Stimulated activated CD8-positive, alpha-beta memory T cell treated with anti-CD3 and anti-CD28 coated beads, Interleukin-7, amount 100 ng/mL, for 4 hours (primary cell): ENCODE measurements at places on chromosomes 6 and 20.

DNA sequence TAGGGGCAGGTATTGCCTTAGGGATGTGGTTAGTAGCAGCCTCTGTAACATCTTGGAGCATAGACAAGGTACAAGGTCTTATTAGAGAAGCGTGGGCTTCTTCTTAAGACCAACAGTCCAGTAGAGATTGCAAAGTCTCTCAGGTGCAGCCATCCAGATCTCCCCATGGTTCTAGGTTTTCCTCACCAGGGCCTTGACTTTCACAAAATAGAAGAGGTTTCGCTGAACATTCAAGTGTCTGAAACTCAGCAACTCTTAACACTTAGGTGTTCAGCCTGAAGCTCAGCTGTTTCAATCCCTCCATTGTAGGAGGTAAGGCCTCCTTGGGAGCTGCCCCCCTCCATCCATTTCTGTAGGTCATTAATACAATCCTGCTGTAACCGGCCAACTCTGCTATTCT is 44.4 kb downstream of the GOPC start:
- DNase-seq = no peak

DNA sequence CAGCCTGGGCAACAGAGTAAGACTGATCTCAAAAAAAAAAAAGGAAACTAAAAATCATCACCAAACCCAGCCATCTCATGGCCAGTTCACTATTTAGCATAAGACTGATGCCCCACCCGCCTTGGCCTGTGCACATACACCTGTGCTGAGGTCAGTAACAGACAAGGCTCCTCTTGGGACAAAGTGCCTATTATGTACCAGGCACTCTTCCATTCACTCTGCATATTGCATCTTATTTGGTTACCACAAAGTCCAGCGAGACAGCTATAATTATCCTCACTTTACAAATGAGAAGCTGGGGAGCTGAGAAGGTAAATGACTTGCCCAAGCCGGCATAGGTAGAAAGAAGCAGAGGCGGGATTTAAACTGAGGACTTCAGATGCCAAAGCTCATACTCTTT is 3.8 kb downstream of the PTPRT start:
- DNase-seq = no peak

DNA sequence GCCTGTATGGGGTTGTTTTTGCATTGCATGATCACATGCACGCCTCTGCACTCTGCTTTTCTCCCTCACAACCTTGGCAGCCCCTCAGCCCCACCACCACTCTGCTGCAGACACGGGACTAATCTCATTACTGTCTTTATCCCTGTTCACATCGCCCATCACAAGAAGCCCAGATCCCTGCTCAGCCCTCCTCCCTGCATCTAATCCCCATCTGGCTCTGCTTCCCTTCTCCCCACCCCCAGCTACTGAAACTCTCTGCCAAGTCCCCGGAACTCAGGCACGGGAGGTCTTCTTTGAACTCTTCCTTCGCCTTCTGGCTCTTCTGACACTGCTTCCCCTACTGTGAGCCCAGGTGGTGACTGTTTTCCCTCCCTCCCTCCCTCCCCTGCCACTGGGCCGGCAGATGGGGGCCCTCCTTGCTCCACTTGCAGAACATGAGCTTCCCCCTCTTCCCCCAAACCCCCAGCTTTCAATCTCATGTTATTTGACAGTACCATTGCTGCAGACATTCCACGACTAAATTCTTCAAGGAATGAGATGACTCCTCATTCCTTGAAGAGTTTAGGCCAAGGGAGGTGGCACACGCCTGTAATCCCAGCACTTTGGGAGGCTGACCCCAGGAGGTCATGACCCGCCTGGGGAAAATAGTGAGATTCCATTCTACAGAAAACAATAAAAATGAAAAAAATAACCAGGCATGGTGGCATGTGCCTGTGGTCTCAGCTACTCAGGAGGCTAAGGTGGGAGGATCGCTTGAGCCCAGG is 21.9 kb upstream of the TULP1 start:
- no peak for DNase-seq

DNA sequence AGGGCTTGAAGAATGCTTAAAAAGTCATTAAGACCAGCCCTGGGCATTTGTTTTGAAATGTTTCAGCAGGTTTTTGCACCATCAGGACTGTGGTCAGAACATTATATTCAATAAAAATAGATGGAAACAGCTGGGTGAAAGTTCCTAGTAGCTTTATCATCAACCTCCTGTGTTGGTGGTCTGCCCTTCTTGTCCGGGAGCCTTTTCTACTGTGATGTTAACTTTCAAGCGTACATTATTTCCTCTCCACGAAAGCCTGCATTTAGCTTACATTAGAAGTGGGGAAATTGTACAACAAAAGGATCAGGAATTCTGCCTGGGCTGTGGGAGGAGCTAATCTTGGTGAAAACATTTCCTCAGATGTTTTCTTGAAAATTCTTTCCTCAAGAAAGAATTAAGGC is 71.1 kb downstream of the LAMA4 start:
- no peak for DNase-seq

DNA sequence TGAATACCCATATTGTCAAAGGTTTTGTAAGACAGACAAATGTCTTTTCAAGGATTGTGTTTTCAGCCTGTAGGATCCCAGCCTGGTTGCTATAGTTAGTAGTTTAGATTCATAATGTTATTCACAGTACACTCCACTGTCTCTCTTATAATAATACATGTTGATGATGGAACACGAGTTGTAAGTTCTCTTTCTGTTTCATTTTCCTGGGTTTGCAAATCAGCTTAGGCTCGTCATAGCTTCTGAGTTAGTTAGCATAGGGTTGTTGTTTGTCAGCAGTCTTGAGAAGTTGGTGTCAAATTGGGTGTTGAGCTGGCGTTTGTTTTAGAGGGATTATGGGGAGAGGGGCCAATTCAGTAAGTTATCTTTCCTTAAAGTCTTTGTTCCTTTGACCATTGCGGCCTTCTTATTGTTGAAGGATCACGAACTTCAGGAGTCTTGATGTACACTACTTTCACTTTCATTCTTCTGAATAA is 45.8 kb downstream of the QKI start:
- DNase-seq = no peak

DNA sequence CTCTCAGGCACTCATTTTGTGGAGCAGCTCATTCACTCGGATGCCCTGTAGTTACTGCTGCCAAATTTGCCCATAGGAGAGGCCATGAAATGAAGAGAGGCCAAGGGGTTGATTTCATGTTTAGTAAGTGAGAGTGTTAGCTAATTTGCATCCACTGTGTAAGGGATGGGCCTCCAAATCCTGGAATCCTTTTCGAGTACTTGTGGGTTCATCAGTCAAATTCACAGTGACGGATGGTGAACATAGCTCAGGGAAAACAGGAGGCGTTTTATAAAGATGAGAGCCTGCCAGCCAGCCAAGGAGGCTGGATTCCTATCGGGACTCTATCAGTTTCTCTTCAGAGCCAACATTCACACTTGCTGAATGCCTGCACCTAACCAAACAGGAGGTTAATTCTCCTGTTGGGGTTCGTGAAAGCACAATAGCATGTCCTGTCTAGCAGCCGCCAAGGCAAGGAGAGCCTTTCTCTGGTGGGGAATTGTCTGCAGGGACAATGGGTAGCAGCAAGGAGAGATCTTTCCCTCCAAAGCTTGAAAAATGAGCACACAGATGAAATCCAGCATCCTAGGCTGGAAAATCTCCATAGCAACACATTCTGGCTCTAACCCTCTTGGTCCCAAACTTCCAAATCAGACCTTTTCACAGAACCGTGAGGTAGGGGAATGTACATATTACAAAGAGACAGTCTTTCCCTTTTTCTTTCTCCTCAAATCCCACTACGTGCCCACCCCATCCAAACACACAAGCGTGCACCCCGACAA is 231.4 kb upstream of the ECI2 start:
- DNase-seq = no peak

DNA sequence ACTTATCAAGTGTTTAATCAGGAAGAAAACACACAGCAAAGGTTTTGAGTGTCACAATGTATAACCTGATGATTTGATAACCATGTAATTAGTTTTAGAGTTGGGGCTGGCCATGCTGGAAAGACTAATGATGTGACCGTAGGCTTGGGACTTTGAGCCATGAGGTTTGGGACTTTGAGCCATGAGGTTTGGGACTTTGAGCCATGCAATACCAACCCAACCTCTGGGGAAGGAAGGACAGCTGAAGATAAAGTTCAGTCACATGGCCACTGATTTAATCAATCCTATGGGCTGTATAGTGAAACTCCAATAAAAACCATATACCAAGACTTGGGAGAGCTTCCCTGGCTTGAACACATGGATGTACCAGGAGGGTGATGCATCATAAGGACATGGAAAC is 32.8 kb downstream of the SLC35B3 start:
- DNase-seq = no peak

DNA sequence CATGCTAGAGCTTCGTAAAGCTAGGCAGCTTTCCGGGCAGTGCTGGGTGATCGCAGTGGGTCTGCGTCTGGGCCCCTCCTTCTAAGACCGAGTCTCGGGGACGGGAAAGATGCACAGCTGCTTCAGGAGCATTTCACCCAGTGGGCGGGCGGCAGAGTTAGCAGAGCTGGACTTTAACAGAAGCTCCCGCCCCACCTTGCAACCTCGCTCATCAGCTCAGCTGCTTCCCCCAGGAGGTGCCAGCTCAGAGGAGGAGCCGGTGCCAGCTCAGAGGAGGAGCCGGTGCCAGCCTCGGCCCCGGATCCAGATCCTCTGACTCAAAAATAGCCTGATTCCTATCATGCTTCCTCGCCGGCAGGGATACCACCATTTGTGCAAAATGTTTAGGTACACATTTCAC is 94.5 kb upstream of the RPS6KA2 start:
- no peak for DNase-seq

GRCh38 chr6:12715437-12715836 is 1.1 kb upstream of the PHACTR1 start:
- DNase-seq = no peak

DNA sequence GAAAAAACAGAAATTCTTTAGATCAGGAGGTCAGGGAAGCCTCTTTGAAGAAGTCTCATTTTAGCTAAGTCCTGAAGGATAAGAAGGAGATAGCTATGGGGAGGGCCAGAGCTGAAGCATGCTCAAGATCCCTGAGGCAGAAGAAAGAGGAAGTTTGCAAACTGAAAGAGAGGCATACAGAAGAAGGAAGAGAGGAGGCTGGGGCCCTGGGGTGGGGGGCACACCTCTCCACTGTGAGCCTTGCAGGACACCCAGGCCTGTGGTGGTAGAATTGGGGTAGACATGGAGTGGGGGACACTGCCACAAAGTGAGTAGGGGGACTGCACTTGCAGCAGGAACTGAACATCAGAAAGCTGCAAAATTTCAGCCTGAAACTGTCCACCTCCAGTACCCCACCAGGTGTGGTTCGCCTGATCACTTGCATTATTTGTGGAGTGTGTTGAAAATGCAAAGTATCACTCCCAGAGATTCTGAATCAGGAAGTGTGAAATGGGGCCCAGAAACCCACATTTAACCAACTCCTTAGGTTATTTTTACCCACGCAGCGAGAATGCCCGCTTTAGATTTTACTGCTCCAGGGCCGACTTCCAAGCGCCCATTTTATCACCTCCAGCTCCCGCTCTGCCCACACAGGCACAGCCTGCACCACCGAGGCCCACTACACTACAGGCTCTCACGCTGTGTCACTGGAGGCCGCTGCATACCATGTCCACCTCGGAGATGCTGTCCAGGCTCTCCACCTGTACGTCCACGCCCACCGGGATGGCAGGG is 44.0 kb downstream of the GABRR2 start:
- no peak for DNase-seq

DNA sequence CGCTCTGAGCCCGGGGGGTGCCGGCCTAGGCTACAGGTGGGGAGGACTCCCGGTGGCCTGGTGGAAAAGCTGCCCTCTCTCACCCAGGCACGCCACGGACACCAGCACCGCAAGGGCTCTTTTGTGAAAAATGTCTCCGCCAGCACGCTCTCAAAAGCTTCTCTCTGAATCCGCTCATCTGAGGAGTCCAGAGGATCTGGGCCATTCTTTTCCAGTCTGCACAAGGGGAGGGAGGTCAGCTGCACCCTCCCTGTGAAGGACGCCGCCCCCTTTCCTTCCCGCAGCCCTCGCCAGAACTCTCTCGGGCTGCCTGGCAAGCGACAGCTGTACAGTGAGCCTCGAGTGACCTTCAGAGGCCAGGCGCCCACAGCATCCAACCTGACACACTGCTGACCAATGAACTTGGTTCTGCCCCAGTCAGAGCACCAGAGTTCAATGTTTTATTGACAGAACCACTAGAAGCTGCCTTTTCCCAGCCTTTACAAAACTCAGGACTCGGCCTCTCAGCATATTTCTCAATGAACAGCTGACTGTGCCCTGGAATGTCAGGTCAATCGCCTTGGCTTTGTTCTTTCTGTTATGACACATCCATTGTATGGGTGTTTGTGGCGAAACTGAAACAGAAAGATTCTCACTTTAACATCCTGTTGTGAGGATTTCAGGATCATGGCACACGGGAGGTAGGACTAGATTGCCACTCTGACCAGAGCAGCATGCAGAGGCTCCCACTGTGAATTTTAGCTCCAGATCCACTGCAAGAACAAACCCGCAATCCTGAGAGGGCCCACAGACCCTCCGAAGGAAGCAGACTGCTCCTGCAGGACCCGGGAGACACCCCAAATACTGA is 26.7 kb downstream of the SERPINB9 start:
- no peak for DNase-seq

DNA sequence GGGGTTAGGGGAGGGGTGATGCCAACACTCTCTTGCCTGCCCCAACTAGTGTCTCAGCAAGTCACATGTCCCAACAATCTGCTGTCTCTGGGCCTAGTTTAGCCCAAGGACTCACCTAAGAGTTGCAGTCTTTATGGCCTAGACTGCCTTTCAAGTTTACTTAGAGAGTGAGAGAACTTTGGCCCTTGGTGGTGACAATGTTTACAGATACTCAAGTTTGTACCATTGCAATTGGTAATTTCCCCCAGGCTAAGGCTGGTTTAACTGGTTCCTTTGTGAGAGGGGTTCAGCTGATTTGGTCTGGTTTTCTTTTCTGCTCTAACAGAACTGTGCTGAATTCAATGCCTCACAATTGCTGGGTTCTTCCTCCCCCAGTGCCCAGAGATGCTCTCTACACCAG is 1279.9 kb upstream of the EYS start:
- no peak for DNase-seq

DNA sequence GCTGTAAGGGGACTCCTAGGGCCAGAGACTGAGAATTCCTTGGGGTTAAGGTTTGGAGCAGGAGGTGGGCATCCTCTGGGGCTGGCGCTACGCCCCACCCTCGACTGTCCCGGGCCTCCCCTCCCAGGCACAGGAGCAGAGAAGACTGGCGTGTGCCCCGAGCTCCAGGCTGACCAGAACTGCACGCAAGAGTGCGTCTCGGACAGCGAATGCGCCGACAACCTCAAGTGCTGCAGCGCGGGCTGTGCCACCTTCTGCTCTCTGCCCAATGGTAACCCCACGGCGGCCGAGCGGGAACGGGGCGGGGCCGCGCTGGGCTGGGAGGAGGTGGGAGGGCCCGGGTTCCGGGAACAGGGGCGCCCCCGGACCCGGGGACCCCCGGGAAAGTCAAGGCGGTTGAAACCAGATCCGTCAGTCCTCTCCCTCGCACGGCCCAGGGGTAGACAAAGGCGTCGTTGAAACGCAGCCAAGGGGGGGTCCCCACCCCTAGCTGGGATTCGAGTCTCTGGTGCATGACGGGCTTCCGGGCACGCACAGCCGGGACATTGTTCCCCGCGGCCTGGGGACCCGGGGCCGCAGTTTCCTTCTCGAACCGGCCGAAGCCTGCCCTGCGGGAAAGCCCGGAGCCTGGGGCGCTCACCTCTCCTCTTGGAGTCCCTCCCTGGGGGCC is 844 bp downstream of the WFDC2 start:
- DNase-seq = no peak

GRCh38 chr6:117469356-117469755 is 13.1 kb upstream of the DCBLD1 start:
- DNase-seq = no peak

- no peak for DNase-seq
Observed at GRCh38 chr6:147950623-147950987, 392.0 kb upstream of the SASH1 start.
